ENCODE measurements at places on chromosomes 12 and 14.

- DNase-seq, result no peak
Observed at GRCh38 chr12:41869432-41869831, 275.2 kb downstream of the GXYLT1 start.

DNA sequence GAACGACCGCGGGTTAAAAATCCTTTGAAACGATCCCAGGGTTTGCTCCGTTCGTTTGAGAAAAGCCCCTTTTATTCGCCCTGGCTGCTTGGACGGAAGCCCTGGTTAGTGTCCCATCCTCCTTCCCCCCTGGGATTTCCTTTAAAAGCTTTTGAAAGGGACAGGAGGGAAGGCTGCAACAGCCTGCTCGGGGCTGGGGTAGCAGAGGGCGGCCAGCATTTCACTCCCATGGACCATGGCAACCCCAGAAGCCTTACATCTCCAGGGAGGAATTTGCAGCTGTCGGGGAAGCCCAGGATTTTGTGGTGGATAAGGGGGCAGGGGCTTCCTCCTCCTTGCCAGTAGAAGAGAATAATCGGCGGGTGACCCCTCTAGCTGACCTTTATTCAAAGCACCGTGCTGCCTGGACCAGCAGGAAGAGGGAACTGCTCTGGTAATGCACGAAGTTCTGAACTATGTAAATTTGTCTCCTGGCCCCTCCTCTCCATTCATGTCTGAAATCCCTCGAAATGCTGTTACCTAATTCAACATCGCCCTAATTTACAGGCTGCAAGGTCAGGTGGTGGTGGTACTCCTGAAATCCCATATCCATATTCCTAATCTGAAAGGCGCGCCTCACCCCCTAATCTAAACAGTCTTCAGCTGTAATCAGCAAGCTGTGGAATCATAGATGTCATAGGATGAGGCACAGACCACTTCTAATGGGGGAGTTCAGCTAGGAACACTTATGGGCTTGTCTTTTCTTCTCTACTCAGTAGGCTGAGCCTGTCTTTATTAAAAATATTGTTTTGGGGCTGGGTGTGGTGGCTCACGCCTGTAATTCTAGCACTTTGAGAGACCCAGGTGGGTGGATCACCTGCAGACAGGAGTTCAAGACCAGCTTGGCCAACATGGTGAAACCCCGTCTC, 1.0 kb upstream of the CLIP1 start:
- DNase-seq, result no peak

GRCh38 chr12:120100630-120101029, 15.9 kb downstream of the RAB35 start:
- no peak for DNase-seq

DNA sequence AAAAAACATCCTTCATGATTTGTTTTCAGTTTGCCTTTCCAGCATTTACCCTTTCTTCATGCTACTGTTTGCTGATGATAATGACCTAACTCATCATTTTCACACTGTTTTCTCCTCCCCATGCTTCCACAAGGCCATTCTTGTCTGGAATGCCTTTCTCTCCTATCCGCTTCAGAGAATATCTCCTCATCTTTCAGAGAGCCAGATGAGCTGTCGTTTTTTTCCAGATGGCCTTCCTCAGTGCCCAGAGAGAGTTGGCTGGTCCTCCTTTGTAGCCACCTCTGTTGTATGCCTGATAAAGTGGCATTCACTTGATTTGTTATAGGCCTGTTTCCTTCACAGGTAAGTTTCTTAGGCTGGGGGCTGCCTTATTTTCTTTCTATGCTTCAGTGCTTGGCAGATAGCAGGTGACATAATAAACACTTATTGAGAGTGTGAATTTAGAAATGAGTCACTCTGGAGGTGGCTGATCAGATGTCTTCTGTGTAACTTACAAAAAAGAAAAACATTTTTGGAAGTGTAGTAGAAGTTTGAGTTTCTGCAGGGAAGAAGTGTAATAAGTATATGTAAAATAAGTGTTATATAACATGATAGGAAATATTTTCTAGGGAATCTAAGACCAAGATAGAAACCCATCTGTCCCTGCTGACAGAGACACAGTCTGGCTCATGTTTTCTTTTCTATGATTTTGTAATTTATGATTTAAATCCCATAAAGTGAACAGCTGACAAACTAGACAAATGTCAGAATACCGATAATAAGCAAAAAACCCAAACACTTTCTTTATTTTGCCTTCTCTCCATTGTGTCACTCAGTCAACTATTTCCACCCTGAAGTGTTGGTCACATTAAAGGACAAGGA, 174.5 kb downstream of the DACT1 start:
- no peak for DNase-seq

DNA sequence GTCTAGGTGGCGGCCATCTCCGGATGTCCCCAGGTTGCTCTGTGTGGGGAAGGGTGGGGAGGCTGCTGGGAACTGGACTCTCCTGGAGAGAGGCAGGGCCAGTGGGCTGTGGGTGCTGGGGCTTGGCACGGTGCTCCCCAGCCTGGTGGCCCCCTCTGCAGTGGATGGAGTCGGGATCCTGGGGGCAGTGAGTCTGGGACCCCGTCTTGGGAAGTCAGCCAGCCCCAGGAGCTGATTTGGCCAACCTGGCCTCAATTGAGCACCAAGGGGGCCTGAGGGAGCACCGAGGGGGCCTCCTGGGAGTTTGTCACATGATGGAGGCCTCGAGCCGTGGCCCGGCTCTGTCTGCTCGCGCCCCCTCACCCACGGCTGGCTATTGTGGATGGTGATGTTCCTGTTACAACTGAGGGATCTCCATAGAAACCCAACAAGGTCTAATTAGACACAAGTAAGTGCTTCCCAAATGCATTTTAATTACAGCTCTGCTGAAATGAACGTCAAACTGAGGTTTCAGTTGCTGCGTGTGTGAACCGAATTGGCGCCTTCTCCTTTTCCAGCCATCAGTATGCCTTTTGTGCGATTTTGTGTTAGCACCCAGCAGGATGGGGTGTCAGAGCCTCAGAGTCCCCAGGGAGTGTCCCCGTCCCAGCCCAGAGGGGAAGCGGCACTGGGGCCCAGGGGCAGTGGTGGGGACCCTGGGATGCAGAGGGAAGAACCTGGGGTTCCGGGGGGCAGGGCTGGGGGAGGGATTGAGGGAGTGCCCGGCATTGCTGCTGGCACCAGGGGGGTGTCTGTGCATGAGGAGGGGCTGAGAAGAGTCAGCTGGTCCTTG, 71.8 kb downstream of the KIF26A start:
- no peak for DNase-seq

- no peak for DNase-seq
Observed at GRCh38 chr14:102484316-102484715, 25.3 kb downstream of the ANKRD9 start.

DNA sequence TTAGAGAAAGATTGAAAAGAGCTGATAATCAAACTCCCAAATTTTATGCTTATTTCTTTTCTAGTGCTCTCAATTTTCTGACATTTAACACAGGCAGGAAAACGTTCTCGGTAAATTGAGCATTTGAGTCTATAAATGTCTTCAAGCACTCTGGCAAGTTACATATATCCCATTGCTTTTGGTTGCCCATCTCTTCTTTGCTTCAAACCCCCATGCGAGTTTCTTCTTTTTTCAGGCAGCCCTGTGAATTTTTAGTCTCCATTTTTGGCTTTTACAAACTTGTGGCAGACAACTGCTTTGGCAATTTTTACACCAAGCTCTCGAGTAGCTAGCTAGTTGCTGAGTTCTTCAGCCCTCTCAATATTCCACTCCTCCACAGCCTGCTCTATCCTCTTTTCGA, 8.7 kb upstream of the TMEM63C start:
- DNase-seq, result no peak

DNA sequence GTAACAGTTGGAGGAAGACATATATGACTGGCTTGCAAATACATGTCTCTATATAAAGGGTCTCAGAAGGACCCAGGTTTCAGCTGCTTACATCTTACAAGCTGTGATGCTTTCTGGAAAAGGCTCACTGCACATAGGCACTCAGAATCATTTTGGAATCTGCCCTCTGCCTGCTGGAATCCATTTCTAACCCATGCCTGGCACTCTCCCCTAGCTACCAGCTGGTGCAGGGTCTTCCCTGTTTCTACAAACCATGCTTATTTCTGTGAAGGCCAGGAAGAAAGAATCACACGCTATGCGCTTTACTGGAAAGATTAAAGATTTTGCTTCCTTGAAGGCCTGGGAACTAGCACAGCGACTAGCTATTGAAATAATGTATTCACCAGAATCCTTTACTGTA, 151.3 kb downstream of the DICER1 start:
- no peak for DNase-seq

GRCh38 chr12:89390802-89391673, 38.7 kb upstream of the DUSP6 start:
- DNase-seq, result peak; percentile 73

DNA sequence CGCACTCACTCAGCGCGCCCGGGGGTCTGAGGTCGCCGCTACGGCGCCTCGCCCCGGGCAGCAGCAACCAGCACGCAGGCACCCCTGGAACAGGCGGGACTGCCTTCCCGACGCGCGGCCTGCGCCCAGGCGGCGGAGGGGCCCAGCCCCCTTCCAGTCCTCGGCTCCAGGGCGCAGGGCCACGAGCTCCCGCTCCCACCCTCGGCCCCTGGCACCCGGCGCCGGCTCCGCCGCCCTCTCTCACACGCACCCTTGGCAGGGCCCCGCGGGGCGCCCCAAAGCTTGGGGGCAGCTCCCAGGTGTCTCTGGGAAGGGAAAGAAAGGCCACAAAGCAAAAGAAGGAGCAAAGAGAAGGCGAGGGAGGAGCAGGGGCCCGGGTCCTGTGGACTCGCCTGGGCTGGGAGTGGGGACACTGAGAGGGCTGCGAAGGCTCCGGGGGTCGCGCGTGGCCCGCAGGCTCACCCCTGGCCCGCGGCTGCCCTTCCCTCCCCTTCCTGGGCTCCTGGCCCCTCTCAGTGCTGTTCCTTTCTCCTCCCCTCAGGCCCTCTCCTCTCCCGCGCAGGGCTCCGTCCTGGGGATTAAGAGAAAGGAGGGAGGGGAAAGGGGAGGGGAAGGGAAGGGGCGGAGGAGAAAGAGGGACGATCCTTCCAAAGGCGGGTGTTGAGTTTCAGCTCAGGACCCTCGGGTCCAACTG, 907 bp upstream of the EFS start:
- no peak for DNase-seq

DNA sequence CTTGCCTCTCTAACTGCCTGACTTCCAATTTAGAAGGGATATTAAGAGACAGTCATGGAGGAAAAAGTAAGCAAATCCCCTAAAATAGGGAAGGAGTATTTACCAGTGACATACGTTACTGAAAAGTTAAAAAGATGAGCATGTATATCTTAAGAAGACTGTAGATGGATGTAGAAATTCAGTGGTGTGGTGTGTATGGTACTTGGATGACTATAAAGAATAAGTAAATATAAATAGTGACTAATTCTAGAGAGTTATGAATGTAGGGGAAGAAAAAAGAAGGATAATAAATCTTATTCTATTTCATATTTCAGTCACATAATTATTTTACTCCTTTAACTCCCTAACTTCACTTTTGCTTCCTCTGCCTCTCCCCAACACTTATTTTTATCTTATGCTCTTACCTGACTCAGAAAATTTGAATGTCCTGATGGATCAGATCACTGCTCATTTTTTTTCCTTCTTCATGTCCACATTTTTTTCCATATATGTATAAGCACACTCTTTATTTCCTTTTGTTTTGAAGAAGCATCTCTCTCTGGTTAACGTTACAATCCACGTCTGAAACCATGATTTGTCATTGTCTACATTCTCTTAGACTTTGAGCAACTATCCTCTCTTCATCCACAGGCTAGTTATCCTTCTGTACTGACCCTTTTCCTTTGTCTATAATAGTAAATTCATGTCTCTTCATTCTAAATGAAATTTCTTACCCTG, 422.7 kb upstream of the SYT1 start:
- DNase-seq, result no peak

GRCh38 chr14:31326111-31326510, 94.2 kb downstream of the HEATR5A start:
- no peak for DNase-seq

DNA sequence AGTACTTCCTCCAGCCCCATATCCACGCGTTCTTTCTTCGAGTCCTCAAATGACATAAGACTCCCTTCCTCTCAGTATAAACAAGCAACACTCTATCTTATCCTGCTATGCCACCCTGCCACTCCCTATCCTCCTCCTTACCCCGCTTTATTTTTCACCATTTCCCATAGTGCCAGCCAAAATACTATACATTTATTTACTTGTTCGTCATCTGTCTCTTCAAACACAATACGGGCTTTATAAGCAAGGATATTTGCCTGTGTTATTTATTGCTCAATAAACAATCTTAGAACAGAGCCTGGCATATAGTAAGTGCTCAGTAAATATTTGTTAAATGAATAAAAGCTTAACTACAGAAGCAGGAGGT, 444.9 kb downstream of the EGLN3 start:
- DNase-seq, result no peak

DNA sequence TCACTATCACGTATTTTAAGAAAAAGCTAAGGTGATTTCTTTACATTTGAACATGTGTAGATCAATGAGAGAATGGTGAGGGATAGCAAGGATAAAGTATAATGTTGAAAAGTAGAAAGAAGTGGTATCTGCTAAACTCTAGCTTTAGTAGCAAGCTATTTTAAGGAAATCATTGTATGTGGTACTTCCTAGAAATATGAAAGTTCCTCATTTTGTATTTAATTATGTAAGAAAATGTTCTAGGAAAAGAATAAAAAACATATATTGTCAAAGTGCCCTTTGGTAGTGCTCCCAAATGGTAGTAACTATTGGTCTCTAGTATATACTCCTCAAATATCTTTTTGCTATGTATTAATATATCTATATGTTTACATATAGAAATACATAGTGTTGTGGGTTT, 35.7 kb downstream of the RAB21 start:
- DNase-seq, result peak; percentile 83

DNA sequence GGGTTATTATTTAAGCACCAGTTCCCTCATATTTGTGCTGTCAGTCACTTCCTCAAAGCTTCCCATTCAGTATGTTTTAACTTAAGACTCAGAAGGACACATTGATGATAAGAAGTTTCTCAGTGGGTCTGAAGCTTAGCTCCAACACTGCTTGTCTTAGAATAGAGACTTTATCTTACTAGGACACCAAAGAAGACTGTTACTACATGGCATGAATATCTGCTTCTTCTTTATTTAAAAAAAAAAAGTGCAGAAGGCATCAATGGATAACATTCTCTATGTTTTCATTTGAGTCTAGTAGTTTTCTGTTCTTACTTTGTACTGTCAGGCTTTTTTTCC, 404.2 kb downstream of the DAD1 start:
- DNase-seq, result no peak

Data from GF-D8 (cell line).